ENCODE measurements at places on chromosomes 2 and 18.

- DNase-seq: no peak
Observed at GRCh38 chr2:19872302-19872701, 29.5 kb downstream of the TTC32 start.

GRCh38 chr2:5818961-5819600 is 126.9 kb downstream of the SOX11 start:
- no peak for DNase-seq

GRCh38 chr2:205171261-205171940 is 510.9 kb upstream of the NRP2 start:
- DNase-seq: no peak

- DNase-seq: no peak
Observed at GRCh38 chr2:29165362-29166241, 50.4 kb downstream of the CLIP4 start.

- DNase-seq: no peak
Observed at GRCh38 chr18:58915006-58915799, 50.5 kb downstream of the ZNF532 start.

DNA sequence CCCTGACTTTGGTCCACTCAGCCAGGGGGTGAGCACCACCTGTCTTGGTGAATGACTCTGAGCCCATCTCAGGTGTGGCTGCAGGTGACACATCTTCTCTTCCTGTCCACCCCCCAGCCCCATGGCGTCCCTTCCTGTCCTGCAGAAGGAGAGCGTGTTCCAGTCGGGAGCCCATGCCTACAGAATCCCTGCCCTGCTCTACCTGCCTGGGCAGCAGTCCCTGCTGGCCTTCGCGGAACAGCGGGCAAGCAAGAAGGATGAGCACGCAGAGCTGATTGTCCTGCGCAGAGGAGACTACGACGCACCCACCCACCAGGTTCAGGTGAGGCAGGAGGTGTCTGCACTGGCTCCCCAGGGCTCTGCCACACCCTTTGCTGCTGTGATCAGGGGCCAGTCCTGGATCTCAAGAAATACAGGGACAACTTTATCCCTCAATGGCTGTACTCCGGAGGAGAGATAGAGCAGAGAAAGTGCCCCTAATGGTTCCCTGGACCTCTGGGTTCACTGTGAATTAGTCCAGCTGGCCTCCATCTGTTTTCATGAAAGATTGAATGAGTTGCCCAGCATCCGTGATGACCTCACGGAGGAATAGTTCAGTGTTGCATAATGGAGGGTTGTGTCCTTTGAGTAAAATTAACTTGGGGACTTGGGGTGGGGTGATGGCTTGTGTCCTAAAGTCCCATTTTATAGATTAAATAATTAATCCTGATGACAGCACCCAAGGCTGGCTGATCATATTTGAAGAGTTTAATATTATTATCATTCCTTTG is at the start of gene NEU2:
Gene NEU2 (plus strand): TSS at position 122 of the 770 bp plus-strand sequence. CDS start 0 bp downstream, at position 122.
- no peak for DNase-seq

DNA sequence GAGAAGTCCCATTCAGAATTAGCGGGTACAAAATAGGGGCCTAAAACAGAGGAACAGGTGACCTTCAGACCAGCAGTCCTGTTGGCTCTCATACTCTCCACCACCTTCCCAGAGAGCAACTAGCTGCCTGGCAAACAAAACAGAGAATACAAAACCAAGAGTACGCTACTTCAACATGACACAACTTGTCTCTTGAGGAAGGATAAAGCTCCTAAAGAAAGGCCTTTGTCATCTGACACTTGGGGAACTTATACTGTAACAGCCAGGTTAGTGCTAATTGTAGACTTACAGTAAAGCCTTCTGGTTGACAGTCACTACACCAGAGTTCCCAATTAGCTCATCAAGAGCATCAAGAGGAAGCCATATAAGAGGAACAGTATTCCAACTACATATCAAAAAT is 282.1 kb upstream of the NT5C1B start:
- DNase-seq: no peak

DNA sequence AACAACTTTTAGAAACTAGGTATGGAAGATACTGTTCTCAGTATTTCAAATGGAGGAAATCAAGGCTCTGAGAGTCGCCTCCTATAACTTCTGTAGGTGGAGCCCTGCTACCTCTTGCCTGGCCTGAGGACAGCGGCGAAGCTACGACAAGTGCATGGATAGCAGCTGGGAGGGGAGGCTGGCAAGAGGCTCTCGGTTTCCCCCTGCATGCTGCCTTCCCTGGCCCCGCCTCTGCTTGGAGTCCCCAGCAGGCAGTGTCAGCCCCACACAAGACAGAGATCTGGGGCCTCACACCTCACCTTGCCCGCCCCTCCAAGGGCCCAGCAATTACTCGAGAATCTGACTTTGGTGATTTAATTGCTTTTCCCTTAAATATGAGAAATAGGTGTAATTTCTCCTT is 107.6 kb upstream of the POU3F3 start:
- no peak for DNase-seq

- DNase-seq: no peak
Observed at GRCh38 chr2:25996844-25997243, 14.5 kb upstream of the KIF3C start.

DNA sequence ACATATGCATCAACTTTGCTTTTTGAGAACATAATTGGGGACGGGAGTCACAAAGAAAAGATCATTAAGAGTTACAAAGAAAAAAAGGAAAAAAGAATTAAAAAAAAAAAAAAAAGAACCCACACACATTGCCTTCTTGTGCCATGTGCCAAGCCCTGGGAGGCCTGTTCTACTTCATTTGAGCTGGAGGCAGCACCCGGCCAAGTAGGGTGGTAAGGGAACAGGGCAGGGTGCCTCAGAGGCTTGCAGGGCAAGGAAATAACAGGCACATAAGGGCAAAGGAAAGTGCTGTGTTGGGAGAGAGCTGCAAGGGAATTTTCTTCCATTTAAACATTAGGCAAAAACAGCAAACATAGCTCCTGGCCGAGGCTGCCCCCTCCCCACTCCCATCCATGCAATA is 418.0 kb downstream of the TMEM182 start:
- no peak for DNase-seq

DNA sequence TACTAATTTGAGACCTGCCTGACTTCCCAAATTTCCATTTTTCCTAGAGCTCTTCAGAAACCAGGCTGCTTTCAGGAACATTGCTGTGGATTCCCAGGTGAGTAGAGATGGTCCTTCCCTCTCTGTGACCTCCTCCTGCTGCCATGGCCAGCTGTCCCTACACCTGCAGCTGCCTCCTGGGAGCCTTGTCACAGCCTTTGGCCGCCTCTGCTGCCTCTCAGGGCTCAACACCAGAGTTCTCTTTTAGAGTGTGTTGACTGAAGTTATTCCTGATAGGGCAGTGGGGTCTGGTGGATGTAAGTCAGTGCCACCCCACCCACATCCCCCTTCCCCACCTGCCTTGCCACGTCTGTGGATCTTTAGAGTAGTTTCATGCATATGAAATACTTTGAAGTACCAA is 22.9 kb downstream of the SPATS2L start:
- DNase-seq: no peak

DNA sequence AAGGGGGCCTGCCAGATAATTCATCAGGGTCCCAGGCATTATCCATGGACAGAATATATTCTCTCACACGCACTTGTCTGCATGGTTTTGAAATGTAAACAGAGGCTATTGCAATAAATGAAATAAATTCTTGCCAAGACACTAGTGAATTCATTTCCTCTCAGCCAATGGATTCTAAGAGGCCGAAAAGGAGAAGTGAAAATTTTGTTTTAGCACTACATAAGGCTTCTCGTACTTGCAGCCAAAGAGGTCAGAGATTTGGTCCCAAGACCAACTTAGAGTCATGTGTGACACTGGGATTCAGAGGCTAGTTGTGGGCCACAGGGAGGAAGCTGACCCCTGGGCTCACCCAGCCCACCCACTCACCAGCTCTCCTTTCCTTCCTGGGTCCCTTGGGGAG is 184.1 kb upstream of the GLI2 start:
- DNase-seq: no peak

- no peak for DNase-seq
Observed at GRCh38 chr18:74945774-74946545, 263.0 kb downstream of the PTGR3 start.

DNA sequence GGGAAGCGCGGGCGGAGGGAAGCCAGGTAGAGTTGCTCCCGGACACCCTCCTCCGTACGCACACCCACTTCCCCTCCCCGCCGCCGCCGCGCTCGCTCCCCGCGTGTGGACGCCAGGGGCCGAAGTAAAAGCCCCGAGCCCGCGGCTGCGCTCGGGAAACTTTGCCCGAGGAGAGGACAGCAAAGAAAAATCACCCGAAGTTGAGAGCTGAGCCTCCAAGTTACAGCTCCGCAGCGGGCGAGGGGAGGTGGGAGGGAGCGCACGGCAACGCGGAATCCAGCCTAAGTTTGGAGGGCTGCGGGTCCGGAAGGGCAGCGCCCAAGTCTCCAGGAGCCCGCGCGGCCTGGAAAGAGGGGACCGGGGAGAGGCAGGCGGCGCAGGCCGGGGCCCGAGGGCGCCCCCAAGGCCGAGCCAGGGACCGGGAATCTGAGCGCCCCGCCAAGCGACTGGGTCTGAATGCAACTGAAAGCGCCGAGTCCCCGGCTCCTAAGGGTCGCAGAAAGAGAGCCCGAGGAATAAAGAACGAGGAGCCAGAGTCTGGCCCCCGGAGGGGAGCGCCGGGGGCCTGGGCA is 706 bp upstream of the BCL11A start:
- DNase-seq: no peak

- no peak for DNase-seq
Observed at GRCh38 chr2:191977754-191978153, 130.9 kb upstream of the CAVIN2 start.

All from activated CD8-positive, alpha-beta memory T cell treated with anti-CD3 and anti-CD28 coated beads, Interleukin-2, amount 50 U/mL, for 4 hours (primary cell).